MV-4-11 (cell line): ENCODE measurements at places on chromosomes 7 and 10.
A peak's percentile ranks its signal among the peaks of the same experiment; 100 is the strongest.

GRCh38 chr7:76340617-76341131 is 18.1 kb downstream of the YWHAG start:
- DNase-seq = no peak

DNA sequence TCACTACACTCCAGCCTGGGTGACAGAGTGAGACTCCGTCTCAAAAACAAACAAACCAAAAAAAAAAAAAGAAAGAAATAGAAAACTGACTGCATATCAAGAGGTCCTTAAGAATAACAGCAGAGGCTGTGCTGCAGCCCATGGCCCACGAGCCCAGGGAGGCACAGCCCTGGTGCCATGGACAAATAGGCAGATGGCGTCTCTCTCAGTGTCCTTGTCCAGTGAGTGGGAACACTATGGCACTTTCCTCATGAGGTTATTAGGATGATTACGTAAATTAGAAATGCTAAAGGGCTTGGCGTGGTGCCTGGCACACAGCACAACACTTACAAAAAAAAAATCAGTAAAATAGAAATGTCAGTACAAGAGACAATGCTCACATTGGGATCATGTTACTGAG is 33.4 kb upstream of the PFKP start:
- no peak for DNase-seq

DNA sequence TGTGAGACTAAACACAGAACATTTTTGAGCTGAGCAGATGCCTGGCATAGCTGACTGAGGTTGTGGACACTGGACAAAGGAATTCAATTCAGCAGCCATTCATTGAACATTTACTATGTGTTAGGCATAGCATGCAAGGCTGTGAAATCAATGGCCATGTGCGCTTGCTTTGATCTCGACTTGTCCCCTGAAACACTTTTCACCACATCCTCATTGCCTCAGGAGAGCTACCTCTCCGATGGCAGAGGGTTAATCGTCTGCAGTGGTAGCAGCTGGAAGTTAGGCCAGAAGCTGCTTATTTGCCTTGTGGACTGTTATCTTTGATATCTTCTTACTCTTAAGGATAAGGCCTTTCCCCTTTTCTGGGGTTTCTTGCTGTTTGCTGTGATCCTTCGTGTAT is 297.8 kb downstream of the AUTS2 start:
- DNase-seq = no peak

DNA sequence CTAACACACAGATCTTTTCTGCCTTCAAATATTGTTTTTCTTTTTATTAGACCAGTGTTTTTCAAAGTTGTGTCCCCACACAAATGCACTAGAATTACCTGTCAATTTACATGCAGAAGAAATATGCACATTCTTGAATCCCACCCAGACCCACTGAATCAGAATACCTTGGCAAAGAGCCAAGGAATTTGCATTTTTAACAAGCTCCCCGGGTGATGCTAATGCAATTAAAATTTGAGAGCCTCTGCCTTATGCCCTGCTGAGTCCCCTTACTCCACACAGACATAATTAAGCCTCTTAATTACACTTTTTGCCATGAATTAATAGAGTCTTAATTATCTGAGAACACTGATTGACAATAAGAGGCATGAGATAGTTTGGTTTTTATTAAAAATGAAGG is 201.2 kb upstream of the GRB10 start:
- DNase-seq = no peak

DNA sequence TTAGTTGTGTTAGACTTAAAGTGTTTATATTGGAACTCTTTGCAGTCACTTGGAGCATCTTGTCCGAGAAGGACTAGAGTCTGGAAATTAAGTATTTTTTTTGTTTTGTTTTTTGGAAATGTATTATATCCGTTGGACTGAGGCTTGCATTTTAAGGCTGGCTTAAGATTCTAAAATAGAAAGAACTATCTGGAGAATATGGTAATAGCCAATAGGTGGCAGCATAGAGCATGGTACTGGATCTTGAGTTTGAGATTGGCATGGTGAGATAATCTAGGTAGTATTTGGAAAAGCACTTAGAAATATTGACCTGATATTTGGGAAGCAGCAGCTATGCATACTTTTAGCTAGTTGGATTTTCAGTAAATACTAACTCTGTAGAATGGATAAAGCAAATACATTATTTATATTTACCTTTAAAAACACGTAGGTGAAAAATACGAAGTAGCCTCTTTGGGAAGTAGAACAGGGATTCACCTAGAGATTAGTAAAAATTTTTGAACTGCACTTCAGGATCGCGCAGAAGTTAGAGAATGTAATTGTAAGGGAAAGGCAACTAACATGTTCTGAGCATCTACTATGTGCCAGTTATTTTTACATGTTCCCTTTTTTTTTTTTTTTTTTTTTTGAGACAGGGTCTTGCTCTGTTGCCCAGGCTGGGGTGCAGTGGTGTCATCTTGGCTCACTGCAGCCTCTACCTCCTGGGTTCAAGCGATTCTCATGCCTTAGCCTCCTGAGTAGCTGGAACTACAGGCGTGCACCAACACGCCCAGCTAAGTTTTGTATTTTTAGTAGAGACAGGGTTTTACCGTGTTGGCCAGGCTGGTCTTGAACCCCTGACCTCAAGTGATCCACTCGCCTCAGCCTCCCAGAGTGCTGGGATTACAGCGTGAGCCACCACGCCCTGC is 78.6 kb downstream of the LCOR start:
- peak; percentile 31 for DNase-seq

DNA sequence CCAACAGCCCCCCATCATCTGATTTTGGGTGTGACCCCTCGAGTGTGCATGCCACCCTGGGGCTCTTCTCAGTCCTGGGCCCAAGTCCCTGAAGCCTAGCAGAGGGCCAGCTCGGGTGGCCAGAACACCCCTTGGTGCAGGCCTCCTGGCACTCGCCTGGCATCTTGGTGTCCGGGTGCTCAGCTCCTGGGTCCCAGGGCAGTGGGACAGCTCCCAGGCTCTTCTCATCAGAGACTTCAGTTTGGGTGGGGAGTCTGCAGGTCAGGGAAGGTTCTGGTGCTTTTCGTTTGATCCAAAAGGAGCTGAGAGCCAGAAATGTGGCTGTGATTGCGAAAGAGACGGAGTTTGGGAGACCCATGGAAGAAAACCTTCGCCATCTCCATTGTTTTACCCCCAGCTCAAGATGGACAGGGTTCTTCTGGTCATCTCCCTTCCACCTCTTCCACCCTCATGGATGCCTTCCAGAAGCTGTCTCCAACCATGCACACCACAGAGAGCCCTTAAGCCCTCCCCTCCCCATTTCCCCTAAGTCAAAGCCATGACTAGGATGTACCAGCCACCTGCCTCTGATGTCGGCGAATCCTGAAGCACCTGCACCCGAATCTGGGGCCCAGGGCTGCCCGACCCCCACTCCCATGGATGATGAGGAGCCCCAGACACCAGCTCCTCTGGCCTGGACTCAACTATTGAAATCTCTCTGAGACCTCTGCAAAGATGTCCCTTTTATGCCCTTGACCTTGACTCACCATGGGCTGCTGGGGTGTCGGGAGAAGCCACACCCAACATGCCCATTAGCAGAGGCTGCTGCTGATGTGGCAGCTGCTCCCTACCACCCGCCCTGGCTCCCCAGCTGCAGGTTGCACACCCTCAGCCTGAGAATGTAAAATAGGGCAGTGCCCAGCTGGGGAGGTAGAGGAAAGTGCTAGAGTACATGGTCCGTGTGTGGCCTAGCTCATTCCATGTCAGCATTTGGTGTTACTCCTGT is 55.3 kb downstream of the ADCYAP1R1 start:
- no peak for DNase-seq

- DNase-seq = no peak
Observed at GRCh38 chr10:4262449-4262848, 477.4 kb upstream of the KLF6 start.

GRCh38 chr10:34320265-34320664 is 494.8 kb downstream of the PARD3 start:
- DNase-seq = no peak

DNA sequence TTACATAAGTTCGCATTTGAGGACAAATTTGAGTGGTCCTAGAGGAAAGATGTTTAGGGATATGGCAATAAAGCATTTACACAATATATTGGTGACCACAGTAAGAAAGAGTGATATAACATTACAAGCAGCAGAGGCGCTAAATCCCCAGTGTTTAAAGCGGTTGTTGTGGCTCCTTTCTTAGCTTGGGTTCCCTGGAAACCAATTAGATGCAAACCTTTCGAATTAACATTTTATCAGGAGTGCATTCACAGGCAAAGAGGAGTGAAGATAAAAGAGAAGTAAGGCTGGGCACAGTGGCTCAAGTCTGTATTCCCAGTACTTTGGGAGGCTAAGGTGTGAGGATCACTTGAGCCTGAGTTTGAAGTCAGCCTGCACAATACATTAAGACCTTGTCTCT is 331.1 kb downstream of the BICC1 start:
- DNase-seq = no peak

- no peak for DNase-seq
Observed at GRCh38 chr7:23533238-23533604, 1.4 kb upstream of the TRA2A start.

- DNase-seq = no peak
Observed at GRCh38 chr10:28837613-28838390, 160.5 kb downstream of the BAMBI start.

DNA sequence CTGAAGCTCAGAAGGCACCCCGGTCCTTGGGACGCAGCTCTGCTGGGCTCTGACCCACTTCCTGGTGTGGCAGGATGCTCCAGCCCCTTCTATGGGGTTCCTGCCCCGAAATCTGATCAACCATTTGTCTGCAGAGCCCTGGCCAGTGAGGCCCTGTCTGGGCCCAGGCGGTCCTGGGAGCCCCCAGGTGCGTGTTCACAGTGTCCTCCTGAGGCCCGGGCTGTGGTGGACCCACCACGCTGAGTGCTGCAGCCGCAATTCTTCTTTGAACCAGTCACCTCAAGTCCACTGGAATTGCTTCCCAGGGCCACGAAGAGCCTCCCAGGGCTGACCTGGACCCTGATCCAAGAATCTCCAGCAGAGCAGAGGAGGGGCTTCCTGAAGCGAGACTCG is 19.1 kb downstream of the KNDC1 start:
- DNase-seq = no peak

DNA sequence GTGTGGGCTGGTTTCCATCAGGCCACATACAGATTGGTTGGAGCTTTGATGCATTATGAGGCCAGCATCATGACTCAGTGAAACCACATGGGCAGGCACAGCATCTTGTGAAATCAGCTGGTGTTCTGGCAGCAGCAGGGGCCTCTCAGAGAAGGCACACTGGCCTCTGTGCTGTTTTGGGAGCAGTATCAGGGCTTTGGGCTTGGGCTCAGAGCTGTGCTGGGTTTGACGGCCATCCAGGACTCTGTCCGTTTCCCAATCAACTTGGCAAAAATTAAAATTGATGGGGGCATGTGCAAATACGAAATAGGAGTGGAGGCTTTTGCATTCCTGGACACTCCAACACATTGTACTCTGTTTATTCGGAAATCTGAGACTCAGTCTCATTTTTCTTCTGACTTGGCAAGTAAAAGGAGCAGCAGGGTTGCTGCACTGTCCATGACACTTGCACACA is 190.9 kb downstream of the BMPER start:
- DNase-seq = peak; percentile 49

DNA sequence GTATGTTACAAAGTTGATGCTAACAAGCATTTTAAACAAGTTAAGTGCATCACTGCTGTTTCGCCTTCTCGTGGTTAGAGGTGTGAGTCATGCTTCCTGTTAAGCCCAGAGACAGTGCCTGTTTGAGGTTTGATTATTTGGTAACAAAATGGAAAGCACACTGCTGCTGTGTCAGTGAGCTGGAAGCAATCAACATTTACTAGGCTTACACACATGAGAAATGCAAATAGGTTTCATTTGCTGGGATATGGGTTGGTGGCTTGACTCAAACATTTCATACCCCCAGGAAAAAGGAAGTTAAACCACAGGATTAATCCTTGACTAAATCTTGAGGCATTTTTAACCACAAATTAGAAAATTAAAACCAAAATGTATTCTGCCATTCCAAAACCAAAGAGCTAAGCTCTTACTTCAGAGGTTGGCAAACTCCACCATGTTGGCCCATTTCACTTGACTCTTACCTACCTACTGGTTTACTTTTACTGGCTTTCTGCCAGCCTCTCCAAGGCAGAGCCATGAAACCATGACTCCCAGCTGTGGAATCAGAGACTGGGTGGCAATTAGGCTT is 139.2 kb downstream of the ETV1 start:
- peak; percentile 99 for DNase-seq

- DNase-seq = peak; percentile 91
Observed at GRCh38 chr10:93573051-93573909, 6.8 kb downstream of the FFAR4 start.

- no peak for DNase-seq
Observed at GRCh38 chr7:8985255-8985654, 551.8 kb downstream of the NXPH1 start.

GRCh38 chr7:142375710-142376313 is 118.0 kb upstream of the PRSS58 start:
- peak; percentile 24 for DNase-seq

GRCh38 chr7:95723583-95724180 is 48.7 kb upstream of the DYNC1I1 start:
- DNase-seq = peak; percentile 10

DNA sequence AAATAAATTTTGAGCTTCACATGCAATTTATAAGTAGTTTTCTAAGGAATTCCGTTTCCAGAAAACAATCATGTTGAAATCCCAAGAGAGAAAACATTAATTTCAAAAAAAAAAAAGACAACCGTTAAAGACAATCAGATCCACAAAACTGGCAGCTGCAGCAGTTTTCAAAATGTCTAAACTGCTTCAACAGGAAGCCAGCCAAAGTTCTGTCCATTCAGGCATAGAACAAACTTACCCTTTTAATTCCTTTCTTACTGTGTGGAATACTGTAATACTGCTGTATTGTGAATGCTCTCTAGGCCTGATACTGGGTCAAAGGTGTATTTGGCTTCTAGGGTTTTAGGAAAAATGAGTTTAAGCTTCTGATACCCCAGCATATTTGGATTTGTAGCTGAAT is 31.6 kb downstream of the HOXA1 start:
- DNase-seq = no peak

DNA sequence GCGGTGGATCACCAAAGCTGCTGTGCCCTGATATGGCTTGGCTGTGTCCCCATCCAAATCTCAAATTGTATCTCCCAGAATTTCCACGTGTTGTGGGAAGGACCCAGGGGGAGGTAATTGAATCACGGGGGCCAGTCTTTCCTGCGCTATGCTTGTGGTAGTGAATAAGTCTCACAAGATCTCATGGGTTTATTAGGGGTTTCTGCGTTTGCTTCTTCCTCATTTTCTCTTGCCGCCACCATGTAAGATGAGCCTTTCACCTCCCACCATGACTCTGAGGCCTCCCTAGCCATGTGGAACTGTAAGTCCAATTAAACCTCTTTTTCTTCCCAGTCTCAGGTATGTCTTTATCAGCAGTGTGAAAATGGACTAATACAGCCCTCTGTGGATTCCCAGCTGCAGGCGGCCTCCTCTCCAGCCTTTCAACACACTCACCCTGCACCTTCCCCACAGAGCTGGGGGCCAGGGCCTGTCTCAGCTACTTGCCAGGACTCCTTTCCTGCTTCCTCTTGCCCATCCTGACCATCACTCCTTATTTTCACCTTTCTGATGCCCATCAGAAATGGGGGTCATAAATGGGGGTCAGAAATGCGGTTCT is 57.2 kb upstream of the TOMM7 start:
- no peak for DNase-seq
